A549 treated with dexamethasone at 1 μM for 4 hours (cell line): ENCODE measurements at places on chromosomes 3 and 15. TPM values are rescaled to one million over a fixed set of nuclear protein-coding genes. Genes with fewer than 3 reads are reported as not detected.

GRAMD1C gene
- 0.52 to 1.8 TPM (median 0.72 TPM) in 5 replicates for total RNA-seq

C3orf52 gene
- 8.7 to 11.3 TPM (median 10.4 TPM) in 5 replicates for total RNA-seq

PAQR9 gene
- 1.8 to 2.5 TPM (median 2.0 TPM) in 5 replicates for total RNA-seq

ADAMTS7 gene
- total RNA-seq: 4.5 to 10.6 TPM (median 8.4 TPM) in 5 replicates

SLC12A8 gene
- 1.8 to 2.7 TPM (median 2.1 TPM) in 5 replicates for total RNA-seq

NEK10 gene
- total RNA-seq: 0.44 to 0.95 TPM (median 0.73 TPM) in 5 replicates
